Stimulated activated CD4-positive, alpha-beta T cell treated with anti-CD3 and anti-CD28 coated beads, Interleukin-4, amount 100 ng/mL, for 24 hours (primary cell): ENCODE measurements at places on chromosomes 6 and 20.

DNA sequence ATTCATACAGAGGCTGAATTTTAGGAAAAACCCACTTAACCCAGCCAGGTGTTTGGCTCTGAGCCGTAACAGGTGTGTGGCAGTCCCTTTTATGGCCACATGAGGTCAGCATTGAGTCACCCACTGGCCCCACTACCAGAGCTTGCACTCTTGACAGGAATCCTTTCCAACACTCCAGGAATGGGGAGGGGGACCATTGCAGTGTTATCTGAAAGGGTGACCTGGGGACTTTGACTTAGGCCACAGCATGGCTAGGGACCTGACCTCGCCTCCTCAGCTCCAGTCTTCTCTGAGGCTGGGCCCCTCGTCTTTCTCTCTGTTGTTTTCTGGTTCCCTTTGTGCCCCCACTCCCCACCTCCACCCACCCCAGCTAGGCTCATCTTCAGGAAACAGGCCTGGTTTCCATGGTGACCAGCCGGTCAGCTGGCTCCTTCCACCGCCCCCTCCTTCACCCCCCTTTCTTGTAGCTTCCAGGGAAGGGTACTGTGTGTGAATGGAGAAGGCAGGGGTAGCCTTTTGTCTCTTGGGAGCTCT lies 2.1 kb upstream of the TMEM151B start:
- DNase-seq: peak; percentile 72

- DNase-seq: no peak
Observed at GRCh38 chr6:106079961-106080762, 6.0 kb upstream of the PRDM1 start.

DNA sequence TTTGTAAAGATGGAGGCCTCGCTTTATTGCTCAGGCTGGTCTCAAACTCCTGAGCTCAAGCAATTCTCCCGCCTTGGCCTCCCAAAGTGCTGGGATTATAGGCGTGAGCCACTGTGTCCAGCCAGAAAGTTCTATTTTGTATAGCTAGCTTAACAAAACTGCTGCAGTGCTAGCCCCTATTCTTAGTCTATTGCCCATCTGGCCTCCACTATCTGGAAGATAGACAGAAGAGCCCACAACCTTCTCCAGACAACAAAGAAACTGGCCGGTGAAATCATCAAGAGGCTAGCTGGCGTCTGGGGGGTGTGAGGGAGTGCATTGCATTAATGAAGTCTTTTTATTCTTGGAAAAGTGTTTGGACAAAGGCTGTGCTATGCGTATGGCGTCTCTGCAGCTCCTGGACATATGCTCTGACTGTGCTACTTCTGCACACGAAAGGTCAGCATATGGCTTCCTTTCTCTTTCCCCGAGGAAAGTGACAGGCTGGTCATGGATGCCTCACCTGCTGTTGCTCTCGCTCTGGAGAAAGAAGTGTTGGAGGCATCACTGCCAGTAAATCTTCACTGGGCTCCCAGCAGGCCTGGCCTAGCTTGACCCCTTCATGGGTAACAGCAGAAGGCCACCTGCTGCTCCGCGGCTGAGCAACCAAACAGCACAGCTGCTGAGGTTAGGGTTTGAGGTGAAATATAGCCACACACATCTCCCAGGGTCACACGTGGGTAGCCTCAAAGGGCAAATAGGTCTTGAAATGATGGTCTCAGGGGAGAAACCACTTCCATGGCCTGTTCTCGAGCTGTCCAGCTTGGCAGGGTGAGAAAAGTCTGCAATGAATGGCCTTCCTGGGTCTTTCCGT lies 95.1 kb upstream of the IYD start:
- no peak for DNase-seq

GRCh38 chr20:2800521-2801285 lies at the start of gene CPXM1:
CPXM1 (minus strand) TSS chr20:2800627; CDS start chr20:2800572, 55 bp downstream.
- DNase-seq: no peak

DNA sequence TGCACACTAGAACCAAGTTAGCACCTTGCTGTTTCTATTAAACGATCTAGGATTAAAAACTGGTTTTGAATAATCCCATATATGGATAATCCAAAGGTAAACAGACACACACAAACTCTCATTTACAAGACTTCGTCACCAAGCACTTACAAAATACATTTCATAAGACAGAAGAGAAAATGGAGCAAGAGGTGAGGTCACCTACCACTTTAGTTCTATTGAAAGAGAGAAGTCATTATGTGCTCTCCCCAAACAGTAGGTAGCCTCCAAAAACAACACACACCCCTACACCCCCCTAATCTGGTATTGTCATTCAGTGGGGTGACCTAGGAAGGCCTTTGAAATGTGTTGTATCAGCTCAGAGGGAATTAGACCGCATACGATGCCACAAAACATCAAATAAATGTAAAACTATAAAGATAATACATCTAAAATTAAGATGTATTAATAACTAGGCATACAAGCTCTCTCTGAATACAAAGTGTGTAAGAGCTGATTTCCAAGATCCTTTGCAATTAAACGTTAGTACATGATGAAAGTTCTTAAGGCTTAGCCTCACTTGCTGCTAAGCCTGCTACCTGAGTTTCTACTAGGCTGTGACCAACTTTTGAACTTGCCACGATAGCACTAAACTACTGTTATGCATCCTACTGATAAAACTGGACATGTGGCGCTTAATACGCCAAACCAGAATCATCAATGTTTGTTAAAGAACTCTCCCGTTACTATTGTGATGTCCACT lies 1.6 kb downstream of the SRPK1 start:
- DNase-seq: peak; percentile 12

DNA sequence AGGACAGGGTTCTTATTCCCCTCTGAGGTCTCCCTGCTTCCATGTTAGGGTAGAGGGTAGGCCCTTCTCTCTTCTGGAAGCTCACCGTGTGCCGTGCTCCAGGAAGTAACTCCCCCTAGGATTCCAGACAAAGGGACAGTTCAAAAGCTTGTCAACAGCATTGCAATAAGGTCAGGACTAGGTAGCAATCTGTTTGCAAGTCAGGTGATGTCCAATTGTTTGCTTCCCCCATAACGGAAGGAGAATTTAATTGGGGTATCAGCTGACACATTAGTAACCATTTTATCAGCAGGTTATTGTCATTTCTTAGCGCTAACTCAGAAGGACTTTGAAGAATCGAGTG lies 41.9 kb downstream of the SYNJ2 start:
- DNase-seq: no peak

GRCh38 chr6:3372912-3373554 lies 83.8 kb downstream of the SLC22A23 start:
- no peak for DNase-seq

- no peak for DNase-seq
Observed at GRCh38 chr20:1382670-1383069, 10.2 kb downstream of the FKBP1A start.

- DNase-seq: peak; percentile 62
Observed at GRCh38 chr6:144104898-144105487, 9.6 kb upstream of the SF3B5 start.

- peak; percentile 56 for DNase-seq
Observed at GRCh38 chr6:37050045-37050853, 44.8 kb downstream of the FGD2 start.

GRCh38 chr6:11439017-11439420 lies 98.5 kb upstream of the TMEM170B start:
- DNase-seq: no peak
